A549 treated with dexamethasone at 1 μM for 4 hours (cell line): ENCODE measurements at places on chromosomes 12 and 14. TPM values are rescaled to one million over a fixed set of nuclear protein-coding genes. Genes with fewer than 3 reads are reported as not detected.

The MANSC4 gene
- total RNA-seq, result not detected in 5 replicates

The TOMM20L gene
- not detected in 5 replicates for total RNA-seq

The SSTR1 gene
- 0.03 TPM in 1 of 5 replicates, not detected in the others for total RNA-seq

The MOK gene
- total RNA-seq, result 18.1 to 20.8 TPM (median 19.3 TPM) in 5 replicates
